T-helper 1 cell (primary cell): ENCODE measurements at places on chromosomes 3 and 15.

DNA sequence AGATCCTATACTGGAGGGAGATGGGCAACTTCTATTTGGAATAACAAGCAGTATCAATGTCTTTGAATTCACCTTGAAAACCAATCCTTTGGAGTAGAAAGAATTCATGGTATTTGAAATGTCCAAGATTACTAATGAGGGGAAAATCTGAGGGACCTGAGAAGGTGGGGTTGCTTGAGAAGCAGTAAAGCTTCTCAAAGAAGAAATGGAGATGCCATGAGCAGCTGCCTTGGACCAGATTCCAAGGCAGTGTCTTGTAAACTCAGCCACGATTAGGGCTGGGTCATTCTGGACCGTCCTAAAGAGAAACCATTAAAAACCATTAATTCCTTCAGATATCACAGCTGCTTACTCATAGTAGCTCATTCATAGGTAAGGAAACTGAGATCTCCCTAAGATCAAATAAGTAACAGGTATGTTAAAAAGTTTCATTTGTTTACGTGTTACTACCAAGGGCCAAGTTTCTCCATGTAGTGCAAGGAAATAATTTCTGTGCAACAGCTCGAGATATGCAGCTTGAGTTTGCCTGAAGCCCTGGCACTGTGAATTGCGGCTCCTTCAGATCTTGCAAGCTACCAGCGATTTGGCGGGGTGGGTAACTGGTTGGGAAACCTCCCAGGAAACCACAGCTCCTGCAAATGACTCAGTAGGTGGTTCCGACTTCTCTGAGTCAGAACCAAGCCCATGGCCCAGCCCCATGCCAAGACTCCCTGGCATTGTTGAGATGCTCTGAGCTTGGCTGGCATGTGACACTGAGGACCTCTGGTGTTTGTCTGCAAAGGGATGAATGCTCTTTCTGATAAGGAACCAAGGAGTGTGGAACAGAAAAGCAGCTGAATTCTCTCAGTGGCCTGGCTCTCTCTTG is 296.8 kb downstream of the RORA start:
- DNase-seq = peak; percentile 83

- DNase-seq = no peak
Observed at GRCh38 chr3:21909096-21909495, 158.1 kb upstream of the ZNF385D start.

DNA sequence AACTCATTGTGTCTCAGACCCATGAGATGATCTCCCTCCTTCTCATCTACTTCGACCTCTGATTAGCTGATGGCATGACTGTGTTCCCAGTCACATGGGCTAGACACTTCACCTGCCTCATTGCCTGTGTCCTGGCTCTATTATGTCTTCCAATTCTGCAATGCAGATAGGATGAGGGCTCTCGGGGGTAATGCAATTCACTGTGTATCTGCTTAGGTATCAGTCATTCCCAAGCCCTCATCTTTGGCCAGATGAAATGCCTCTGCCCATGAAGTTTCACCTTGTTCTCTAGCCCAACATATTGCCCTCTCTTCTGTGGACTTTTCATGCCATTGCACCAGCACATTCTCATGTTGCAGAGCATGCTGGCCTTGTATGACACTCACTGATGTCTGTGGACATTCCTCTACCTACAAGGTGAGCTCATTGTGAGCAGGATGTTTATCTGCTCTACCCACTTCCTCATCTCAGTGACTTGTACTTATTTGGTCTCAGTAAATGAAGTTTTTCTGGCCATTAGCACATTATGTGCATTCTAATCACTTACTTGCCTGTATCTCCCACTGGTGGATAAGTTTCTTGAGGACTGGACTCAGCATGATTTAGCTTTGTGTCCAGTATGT is 32.3 kb downstream of the MOBP start:
- DNase-seq = no peak

- no peak for DNase-seq
Observed at GRCh38 chr15:40102897-40103858, 5.5 kb downstream of the BMF start.

GRCh38 chr15:89975482-89976245 is 25.5 kb upstream of the ZNF710 start:
- DNase-seq = no peak

GRCh38 chr15:28024889-28025250 is 74.2 kb downstream of the OCA2 start:
- DNase-seq = no peak
